Cortex of kidney (tissue), 1 donor: ENCODE measurements at places on chromosomes 3 and 15.

DNA sequence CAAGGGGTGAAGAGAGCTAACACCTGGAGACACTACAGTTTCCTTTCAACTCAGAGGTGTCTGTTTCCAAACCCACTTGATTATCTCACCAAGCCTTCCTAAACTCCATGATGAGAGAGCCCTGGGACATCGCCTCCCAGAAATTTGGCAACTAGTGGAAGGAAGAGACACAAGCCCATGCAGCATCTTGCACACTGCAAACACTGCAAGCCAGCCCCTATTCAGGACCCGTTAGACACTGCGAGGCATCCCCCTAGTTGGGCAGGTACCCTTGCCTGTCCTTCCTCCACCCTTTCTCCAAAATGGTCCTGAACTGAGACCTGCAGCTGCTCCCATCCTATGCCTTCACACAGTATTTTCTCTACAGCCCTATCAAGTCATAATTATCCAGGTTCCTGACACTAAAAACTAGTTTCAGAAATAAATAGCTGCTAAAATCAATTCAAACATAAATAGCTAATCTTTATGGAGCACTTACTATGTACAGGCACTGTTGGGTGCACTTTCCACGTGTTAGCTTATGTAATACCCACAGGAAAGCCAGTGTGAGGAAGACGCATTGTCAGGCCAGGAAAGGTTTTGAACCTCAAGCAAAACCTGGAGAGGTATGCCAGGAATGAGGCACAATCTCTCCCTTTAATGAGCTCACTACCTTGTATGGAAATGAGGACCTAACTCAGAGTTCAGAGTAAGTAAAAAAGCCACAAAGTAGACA, 2.8 kb downstream of the MAGI1 start:
- DNase-seq, result no peak

- DNase-seq, result no peak
Measured at GRCh38 chr15:29920515-29920914, 98.2 kb upstream of the TJP1 start.

DNA sequence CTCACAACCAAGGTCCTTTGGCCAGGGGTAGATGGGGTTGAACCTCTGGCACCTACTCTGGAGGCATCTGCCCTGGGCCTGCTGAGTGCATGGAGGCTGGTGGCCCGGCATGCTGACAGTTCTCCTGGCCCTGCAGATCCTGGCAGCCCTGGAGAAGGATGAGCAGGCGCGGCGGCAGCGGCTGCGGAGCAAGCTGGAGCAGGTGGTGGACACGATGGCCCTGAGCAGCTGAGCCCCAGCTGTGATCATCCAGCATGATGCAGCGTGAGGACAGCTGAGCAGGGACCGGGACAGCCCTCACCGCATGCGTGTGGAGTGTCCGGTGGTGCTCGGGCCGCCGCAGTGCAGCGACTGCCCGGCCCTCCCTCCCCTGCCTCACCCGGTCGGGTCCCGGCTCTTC, 50.9 kb downstream of the PLXNA1 start:
- DNase-seq, result no peak

- DNase-seq, result no peak
Measured at GRCh38 chr3:155194973-155195957, 98.2 kb downstream of the STRIT1 start.

DNA sequence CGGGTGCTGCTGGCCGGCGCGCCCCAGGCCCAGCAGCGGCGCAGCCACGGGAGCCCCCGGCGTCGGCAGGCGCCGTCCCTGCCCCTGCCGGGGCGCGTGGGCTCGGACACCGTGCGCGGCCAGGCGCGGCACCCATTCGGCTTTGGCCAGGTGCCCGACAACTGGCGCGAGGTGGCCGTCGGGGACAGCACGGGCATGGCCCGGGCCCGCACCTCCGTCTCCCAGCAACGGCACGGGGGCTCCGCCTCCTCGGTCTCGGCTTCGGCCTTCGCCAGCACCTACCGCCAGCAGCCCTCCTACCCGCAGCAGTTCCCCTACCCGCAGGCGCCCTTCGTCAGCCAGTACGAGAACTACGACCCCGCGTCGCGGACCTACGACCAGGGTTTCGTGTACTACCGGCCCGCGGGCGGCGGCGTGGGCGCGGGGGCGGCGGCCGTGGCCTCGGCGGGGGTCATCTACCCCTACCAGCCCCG, 777 bp downstream of the LOXL1 start:
- DNase-seq, result no peak

GRCh38 chr15:54159012-54159411, 180.8 kb downstream of the UNC13C start:
- DNase-seq, result no peak
